ENCODE measurements at places on chromosomes 2 and 18.

- DNase-seq = no peak
Observed at GRCh38 chr18:657311-658000, at the start of gene TYMS. Gene TYMS (plus strand): TSS chr18:657653. CDS start chr18:657743, 90 bp downstream.

- peak; percentile 40 for DNase-seq
Observed at GRCh38 chr2:144524118-144525009, 4.4 kb upstream of the ZEB2 start.

DNA sequence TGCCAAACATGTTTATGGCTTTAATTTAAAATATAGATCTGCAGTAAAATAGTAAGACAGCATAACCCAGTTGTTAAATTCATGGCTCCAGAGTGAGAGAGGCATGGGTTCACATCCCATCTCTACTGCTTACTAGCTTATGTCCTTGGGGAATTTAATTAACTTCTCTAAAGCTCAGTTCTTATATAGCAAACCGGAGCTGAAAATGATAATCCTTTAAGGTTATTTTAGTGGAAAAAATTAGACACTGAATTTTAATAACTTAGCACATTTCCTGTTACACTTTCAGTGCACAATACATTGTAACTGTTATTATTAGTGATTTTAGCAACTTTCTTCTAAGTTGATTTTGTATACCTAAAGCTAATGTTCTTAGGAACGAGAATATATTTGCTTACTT lies 14.8 kb downstream of the SCN9A start:
- DNase-seq = no peak

DNA sequence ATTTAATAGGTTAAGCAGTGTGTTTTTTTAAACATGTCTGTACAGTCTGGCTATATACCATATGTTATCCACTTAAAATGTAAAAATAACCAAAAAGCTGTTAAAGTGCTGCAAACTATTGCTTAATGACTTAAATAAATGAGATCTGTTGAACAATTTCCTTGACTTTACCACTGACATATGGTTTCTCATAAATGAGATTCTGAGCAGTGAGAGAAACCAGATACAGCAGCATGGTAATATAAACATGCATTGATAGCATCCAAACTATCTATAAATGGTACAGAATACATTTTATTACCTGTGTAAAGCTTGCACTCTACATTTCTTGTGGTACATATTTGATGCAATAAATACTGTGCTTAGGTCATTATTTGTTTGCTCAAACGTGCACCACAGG lies 36.3 kb upstream of the TTC21B start:
- no peak for DNase-seq

Measured in substantia nigra (tissue), 51 donors.